ENCODE measurements at places on chromosomes 16 and 17. TPM values are rescaled to one million over a fixed set of nuclear protein-coding genes. Genes with fewer than 3 reads are reported as not detected.

The USB1 gene
- 14.2 TPM for total RNA-seq

The PEMT gene
- total RNA-seq = 14.8 TPM

The TBX21 gene
- 0.19 TPM for total RNA-seq

The TP53TG3B gene
- total RNA-seq = not detected

GRCh38 chr17:75153780-75154194, 525 bp downstream of the JPT1 start:
- peak overlapping the region; percentile 67 for H3K4me3 ChIP-seq
- peak overlapping the region; percentile 71 for H3K27ac ChIP-seq
- DNase-seq = peak; percentile 64
- no peaks in the 10 kb centered on the region for H3K36me3 ChIP-seq
- H3K4me1 ChIP-seq = no peaks in the 10 kb centered on the region
- no peaks in the 10 kb centered on the region for H3K27me3 ChIP-seq

DNA sequence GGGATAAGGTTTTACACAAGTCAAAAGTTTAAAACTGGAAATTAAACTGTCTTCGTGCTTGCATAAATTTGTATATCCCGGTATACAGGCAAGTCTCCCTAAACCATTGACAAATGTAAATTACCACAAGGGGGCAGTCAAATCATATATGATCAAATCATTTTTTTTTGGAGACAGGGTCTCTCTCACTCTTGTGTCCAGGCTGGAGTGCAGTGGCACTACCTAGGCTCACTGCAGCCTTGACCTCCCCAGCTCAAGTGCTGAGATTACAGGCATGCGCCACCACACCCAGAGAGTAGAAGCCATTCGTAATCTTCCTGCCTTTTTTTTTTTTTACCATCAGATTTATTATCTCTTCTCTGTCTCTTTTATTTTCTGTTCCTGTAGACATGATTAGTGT, 18.5 kb downstream of the TOP2A start:
- DNase-seq = no peak
- H3K4me3 ChIP-seq = no peak overlapping the region
- H3K4me1 ChIP-seq = no peaks in the 10 kb centered on the region

DNA sequence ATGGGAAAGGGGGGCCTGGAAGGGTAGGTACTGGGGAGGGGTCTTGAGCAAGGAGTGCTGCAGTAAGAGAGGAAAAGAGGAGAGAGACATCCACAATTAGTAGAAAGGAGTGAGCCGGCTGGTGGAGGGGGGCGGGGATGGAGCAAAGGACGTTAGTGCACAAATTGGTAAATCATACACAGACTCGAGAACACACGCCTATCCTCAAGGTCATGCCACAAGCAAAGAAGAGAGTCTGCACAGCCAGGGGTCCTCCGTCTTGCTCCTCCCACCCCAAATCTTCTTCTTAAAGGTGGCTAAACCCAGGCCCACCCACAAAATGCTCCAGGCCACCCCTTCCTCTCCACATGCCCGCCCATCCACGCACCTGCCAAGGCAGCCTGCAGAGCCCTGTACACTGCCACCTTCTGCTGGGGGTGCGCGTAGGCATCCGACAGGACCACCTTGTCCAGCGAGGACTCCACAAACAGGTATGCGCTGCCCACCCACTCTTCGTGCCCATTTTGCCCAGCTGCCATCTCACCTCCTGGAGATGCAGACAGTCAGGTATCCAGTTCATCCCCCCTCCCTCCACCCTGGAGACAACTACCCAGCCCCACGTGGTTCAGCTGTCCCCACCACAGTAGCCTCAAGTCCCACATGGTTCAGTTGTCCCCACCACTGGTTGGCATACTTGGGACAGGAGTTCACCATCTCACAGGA, 3.4 kb downstream of the TRADD start:
- peaks cover 15% of the 10 kb centered on the region for H3K4me1 ChIP-seq
- H3K4me3 ChIP-seq = no peak overlapping the region
- no peaks in the 10 kb centered on the region for H3K36me3 ChIP-seq
- no peaks in the 10 kb centered on the region for H3K27me3 ChIP-seq
- DNase-seq = no peak

DNA sequence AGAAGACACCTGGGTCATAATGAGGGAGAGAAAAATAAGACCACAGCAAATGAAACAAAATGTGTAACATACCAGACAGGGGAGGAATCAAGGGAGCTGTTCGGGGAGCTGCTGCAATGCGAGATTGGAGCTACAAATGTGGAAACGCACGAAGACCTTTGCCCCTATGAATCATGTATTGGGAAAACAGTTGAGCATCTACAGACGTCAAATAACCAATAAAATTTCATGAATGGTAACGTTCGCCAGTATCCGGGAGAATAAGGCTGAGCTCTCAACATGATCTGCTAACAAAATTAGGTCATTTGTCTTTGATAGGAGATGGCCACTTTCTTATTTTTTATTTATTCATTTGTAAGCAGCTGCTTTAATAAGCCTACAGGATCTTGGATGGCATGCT, 486.2 kb upstream of the RBFOX1 start:
- no peak for DNase-seq
- H3K27ac ChIP-seq = no peak overlapping the region
- no peak overlapping the region for H3K4me3 ChIP-seq
- no peaks in the 10 kb centered on the region for H3K36me3 ChIP-seq
- no peaks in the 10 kb centered on the region for H3K4me1 ChIP-seq

GRCh38 chr17:63444457-63444856, 1.6 kb downstream of the CYB561 start:
- no peaks in the 10 kb centered on the region for H3K27me3 ChIP-seq
- H3K4me3 ChIP-seq = peak overlapping the region; percentile 78
- no peak overlapping the region for H3K27ac ChIP-seq
- peaks cover 18% of the 10 kb centered on the region for H3K4me1 ChIP-seq
- no peaks in the 10 kb centered on the region for H3K36me3 ChIP-seq

- no peak overlapping the region for H3K4me3 ChIP-seq
- H3K27me3 ChIP-seq = no peaks in the 10 kb centered on the region
- peaks cover 7% of the 10 kb centered on the region for H3K4me1 ChIP-seq
Measured at GRCh38 chr16:51592535-51593300, 441.6 kb upstream of the SALL1 start.

DNA sequence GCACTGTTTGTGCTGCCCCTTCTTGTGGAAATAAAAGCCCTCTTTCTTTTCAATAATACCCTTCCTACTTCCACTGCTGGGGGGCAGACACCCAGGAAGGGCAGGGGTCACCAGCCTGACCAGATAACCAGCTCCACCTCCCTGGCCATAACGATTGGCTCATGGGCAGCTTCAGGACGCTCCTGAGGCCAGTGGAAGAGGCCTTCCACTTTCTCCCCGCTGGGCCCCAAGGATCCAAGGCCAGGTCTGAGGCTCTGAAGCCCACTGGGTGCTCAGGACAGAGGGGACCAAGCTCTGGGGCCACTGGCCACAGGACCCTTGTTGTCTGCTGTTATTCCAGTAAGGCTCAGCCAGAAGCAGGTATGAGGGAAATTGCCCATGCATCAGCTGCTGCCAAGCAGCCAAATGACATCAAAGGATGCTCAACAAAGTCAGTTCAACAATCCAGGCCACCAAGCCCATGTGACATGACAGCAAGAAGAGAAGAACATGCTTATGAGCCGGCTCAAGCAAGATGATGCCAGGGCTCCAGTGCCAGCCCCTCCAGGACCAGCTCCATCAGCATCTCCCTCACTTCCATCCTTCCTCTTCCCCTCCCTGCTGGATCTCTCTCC, 238.8 kb downstream of the ZNF423 start:
- H3K27me3 ChIP-seq = no peaks in the 10 kb centered on the region
- DNase-seq = no peak
- H3K36me3 ChIP-seq = no peaks in the 10 kb centered on the region

GRCh38 chr17:44960691-44961090, 7.4 kb downstream of the C1QL1 start:
- H3K27me3 ChIP-seq = peaks cover under 1% of the 10 kb centered on the region
- no peaks in the 10 kb centered on the region for H3K4me1 ChIP-seq
- H3K27ac ChIP-seq = no peak overlapping the region
- DNase-seq = no peak

- H3K27me3 ChIP-seq = no peaks in the 10 kb centered on the region
- H3K27ac ChIP-seq = no peak overlapping the region
- no peaks in the 10 kb centered on the region for H3K36me3 ChIP-seq
- DNase-seq = no peak
- H3K4me1 ChIP-seq = no peaks in the 10 kb centered on the region
- H3K4me3 ChIP-seq = no peak overlapping the region
Measured at GRCh38 chr16:87425941-87426340, 33.8 kb downstream of the MAP1LC3B start.

- H3K27me3 ChIP-seq = no peaks in the 10 kb centered on the region
- no peak overlapping the region for H3K4me3 ChIP-seq
- no peak for DNase-seq
- peaks cover 7% of the 10 kb centered on the region for H3K4me1 ChIP-seq
Measured at GRCh38 chr17:9432934-9433421, 142.6 kb downstream of the STX8 start.

- no peaks in the 10 kb centered on the region for H3K36me3 ChIP-seq
- H3K4me3 ChIP-seq = no peak overlapping the region
- H3K27ac ChIP-seq = no peak overlapping the region
- H3K27me3 ChIP-seq = no peaks in the 10 kb centered on the region
Measured at GRCh38 chr16:63907251-63907650, 1214.6 kb downstream of the CDH11 start.

DNA sequence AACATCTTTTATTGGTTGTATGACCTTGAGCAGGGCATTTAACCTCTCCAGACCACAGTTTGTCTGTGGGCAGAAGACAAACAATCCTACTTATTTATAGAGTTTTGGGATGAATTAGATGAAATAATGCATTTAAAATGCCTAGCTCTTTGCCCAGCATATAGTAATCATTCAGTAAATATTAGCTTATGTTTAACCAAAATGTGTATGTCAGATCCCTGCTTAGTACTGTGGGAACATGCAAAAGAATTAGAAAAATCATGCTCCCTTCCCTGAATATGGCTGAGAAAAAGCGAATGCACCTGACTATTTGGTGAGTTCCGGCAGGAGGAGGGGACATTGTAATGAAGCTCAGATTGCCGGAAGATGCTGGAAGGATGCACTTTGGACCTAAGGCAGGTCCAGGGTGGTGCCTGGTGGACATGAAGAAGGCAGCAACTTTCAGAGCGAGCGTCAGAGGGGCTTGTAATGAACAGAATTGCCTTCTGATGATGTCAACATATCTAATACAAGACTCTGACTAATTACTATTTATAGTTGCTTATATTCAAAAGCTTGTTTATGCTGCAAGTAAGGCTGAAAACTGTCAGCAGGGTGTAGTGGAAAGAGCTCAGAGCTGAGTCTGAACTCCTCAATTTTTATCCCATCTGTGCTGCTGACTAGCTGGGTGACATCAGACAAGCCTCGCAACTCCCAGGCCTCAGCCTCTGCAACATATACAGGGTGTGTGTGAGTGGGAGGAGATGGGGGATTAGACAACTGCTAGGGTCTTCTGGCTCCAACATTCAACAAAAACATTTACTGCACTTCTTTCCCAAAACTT, 221.2 kb downstream of the PRKCA start:
- H3K27me3 ChIP-seq = no peaks in the 10 kb centered on the region
- no peak overlapping the region for H3K27ac ChIP-seq
- no peaks in the 10 kb centered on the region for H3K4me1 ChIP-seq

DNA sequence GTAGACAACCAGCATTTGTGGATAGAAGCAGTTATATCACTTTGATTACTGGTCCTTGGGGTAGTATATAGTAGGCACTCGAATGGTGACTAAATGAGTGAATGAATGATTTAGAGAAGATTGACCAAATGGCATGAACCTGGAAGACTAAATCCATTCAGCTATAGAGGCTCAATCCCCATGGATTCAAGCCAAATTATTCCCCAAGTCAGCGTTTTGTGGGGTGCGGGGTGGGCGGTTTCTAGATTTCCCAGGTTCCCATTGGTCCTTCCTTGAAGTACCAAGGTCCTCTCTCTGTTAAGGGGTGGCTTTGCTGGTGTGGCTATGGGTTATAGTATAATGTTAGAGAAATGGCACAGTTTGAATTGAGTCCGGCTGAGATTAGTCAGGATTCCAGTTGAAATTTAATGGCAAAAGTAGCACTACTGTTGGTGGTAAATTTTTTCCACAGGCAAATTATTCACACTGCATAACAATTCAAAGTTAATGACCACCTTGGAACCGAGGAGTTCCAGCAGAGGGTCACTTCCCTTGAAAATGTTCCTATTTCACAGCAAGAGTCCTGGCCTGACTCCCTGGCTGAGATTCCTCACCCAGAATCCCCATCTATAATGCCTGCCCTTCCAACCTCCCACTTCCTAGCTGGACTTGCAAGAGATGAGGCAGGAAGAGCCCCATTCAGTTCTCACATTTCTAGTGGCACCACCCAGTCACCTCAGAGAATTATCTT, 27.7 kb downstream of the PCTP start:
- no peak overlapping the region for H3K4me3 ChIP-seq
- H3K27me3 ChIP-seq = no peaks in the 10 kb centered on the region
- no peak for DNase-seq
- H3K36me3 ChIP-seq = peaks cover 3% of the 10 kb centered on the region

DNA sequence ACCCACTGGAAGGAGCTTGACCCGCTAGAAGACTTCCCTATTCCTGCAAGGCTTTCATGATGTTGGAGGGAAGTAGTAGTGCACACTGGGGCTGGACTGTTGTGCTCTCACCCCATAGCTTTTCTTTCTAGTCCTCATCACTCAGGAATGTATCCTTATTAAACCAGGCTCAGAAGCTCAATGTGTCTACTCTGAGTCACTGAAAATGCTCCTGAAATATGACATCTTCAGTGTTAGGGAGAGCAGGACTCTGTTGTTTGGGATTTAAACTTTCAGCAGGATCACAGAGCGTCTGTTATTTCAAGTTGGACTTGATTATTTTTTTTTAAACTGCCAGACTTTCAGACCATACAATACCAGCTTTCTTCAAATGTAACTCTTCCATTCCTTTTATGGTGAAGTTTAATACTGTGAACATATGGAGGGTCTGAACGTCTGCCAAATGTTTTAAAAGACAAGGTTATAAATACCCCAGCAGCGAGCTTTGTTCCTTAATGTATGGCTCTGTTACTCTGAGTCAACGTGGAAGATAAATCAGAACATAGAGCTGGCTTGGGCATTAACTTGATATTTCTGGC, 257.5 kb downstream of the CDH11 start:
- no peak overlapping the region for H3K4me3 ChIP-seq
- no peaks in the 10 kb centered on the region for H3K4me1 ChIP-seq
- peaks cover 2% of the 10 kb centered on the region for H3K27me3 ChIP-seq
- no peak overlapping the region for H3K27ac ChIP-seq
- no peaks in the 10 kb centered on the region for H3K36me3 ChIP-seq
- DNase-seq = no peak

DNA sequence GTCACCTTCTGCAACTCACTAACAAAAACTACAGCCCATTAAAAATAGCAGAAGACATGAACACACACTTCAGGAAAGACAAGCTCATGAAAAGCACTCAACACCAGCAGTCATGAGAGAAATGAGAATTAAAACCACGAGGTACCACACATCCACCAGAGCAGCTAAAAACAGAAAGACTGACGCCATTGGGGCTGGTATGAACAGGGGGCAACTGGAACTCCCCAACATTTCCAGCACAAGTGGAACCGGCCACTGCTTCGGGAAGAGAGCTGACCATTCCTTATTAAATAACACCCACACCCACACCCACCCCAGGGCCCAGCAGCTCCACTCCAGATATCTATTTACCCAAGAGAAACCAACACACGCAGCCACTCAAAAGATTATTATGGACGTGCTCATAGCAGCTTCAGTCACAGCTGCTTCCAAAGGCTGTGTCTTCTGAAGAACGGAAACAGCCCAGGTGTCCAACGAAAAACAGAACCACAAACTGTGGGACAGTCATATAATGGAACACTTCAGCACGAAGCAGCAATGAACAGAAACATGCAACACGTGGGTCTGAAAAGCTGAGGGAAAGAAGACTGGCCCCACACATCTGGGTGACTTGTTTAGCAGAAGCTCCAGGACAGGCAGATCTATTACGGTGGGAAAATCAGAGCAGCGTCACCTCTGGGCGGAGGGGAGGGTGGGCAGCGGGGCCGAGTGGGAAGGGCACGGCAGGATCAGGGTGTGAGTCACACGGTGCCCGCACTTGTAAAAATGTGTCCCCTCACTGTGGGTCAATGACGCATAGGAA, 41.1 kb downstream of the KLHDC4 start:
- H3K4me1 ChIP-seq = no peaks in the 10 kb centered on the region
- H3K4me3 ChIP-seq = no peak overlapping the region
- no peak overlapping the region for H3K27ac ChIP-seq
- no peaks in the 10 kb centered on the region for H3K36me3 ChIP-seq
